T-helper 9 cell (primary cell): ENCODE measurements at places on chromosomes 6 and 20.

DNA sequence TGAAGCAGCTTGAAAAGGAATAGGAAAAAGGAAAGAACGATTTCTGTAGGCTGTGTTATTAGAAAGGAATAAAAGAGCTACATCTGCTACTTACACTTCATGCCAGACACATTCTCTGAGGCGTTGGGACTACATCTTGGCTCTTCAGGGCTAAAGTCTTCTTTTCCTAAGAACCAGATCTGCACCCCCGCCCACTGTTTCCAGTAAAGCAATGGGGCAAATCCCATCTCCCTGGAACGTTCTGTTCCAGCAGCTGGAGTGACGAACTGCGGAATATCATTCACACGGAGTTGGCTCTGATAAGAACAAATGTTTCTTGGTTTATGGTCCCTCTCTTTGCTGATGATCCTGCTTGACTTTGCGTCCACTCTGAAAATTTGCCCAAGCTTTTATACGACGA is 26.9 kb downstream of the FAM50B start:
- no peak for DNase-seq

DNA sequence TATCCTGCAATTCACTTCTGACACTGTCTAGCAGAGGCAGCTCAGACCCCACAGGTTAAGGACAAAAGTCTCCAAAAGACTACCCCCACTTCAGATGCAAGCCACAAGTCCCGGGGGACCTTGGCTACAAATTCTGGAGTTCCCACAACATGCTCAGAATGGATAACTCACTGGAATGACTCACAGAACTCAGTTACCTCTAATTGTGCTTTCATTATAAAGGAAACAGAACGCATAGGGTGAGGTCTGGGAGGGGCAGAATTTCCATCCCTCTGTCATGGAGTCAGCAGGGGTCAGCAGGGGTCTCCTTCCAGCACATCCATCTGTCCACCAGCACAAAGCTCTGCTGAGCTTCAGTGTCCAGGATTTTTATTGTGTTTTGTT is 184.2 kb downstream of the CDH4 start:
- no peak for DNase-seq

DNA sequence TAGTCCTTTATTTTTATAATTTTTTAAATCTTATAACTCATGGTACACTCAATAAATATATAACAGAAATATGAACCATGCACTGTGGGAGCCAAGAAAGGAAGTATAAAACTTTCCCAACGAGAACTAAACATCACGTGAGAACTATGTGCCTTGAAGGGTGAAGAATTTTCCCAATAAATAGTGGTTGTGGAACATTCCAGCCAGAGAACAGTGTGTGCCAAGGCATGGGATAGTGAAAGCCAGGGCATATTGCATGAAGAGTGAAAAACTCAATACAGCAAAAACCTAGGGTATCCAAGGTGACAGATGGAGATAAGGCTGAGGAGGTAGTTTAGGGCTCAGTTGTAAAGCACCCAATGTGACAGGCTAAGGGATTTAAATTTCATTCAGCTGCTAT is 86.1 kb downstream of the SIM1 start:
- DNase-seq = no peak

DNA sequence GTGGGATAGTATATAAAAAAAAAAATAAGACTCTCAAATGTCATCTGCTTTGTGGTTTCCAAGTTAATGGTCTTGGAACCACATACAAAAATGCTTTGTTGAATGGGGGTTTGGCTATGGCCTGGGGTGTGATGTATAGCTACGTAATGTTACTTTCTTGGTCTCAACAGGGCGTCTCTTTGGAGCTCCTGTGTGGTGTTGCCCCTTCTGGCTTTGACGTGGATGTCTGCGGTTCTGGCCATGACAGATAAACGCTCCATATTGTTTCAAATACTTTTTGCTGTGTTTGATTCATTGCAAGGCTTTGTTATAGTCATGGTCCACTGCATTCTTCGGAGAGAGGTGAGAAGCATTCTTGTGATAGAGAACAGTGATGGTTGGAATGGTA is 457.7 kb downstream of the LMBRD1 start:
- no peak for DNase-seq
